ENCODE measurements at places on chromosomes 13 and 19. TPM values are rescaled to one million over a fixed set of nuclear protein-coding genes. Genes with fewer than 3 reads are reported as not detected.
A peak's percentile ranks its signal among the peaks of the same experiment; 100 is the strongest.

DNA sequence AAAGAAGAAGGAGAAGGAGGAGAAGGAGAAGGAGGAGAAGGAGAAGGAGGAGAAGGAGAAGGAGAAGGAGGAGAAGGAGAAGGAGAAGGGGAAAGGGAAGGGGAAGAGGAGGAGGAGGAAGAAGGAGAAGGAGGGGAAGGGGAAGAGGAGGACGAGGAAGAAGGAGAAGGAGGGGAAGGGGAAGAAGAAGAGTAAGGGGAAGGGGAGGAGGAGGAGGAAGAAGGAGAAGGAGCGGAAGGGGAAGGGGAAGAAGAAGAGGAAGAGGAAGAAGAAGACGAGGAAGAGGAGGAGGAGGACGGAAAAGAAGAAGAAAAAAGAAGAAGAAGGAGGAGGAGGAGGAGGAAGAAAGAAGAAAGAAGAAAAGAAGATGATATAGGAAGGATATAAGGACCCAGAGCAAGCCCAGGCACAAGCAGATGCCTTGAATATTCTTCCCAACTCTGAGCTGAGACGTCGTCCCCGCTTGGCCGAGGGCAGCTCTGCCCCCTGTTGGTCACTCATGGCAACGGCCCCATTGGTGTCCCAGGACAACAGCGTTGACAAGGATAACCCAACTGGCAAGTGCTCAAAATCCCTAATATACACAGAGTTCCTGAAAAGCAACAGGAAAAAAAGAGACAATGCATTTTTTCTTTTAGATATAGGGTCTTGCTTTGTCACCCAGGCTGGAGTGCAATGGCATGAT is 30.6 kb upstream of the IGSF23 start:
- no peak overlapping the region for H3K27ac ChIP-seq
- no peak for DNase-seq
- H3K4me1 ChIP-seq, result peaks cover 8% of the 10 kb centered on the region
- H3K4me3 ChIP-seq, result no peak overlapping the region
- H3K27me3 ChIP-seq, result no peaks in the 10 kb centered on the region

DNA sequence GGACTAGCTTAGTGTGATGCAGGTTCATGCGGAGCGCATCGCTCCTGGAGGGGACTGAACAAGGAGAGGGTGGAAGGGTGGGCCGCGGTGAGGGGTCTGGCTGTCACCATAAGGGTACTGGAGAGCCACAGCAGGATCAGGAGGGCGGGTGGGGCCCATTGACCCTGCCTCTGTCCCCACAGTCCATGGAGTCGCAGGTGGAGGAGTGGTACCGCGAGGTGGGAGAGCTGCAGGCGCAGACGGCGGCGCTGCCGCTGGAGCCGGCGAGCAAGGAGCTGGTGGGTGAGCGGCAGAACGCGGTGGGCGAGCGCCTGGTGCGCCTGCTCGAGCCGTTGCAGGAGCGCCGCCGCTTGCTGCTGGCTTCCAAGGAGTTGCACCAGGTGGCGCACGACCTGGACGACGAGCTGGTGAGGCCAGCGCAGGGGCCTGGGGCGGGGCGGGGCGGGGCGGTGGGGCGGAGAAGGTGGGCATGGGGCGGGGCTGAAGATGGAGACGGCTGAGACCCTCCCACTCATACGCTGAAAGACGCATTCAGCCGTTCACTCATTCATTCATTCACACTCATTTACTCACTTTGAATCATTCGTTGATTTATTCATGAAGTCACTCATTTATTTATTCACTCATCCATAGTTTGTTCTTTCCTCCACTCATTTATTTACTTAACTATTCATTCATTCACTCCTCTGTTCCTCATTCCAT is 27.5 kb upstream of the SHKBP1 start:
- no peak overlapping the region for H3K4me3 ChIP-seq
- H3K27me3 ChIP-seq, result peaks cover 35% of the 10 kb centered on the region
- peak; percentile 39 for DNase-seq
- H3K4me1 ChIP-seq, result no peaks in the 10 kb centered on the region

- no peak overlapping the region for H3K4me3 ChIP-seq
- no peak for DNase-seq
- no peaks in the 10 kb centered on the region for H3K27me3 ChIP-seq
- no peaks in the 10 kb centered on the region for H3K4me1 ChIP-seq
- no peak overlapping the region for H3K27ac ChIP-seq
These were observed 140.2 kb downstream of the ZNF536 start for GRCh38 chr19:30512176-30513081.

- H3K4me1 ChIP-seq, result peaks cover 23% of the 10 kb centered on the region
- peak overlapping the region; percentile 8 for H3K4me3 ChIP-seq
- H3K27ac ChIP-seq, result peak overlapping the region; percentile 24
- H3K36me3 ChIP-seq, result no peaks in the 10 kb centered on the region
- peak; percentile 61 for DNase-seq
These were observed 3.2 kb downstream of the ARHGAP35 start for GRCh38 chr19:46863818-46864629.

- H3K4me1 ChIP-seq, result no peaks in the 10 kb centered on the region
- H3K27ac ChIP-seq, result no peak overlapping the region
- H3K4me3 ChIP-seq, result peak overlapping the region; percentile 70
These were observed 604 bp downstream of the THSD1 start for GRCh38 chr13:52405369-52405766.

DNA sequence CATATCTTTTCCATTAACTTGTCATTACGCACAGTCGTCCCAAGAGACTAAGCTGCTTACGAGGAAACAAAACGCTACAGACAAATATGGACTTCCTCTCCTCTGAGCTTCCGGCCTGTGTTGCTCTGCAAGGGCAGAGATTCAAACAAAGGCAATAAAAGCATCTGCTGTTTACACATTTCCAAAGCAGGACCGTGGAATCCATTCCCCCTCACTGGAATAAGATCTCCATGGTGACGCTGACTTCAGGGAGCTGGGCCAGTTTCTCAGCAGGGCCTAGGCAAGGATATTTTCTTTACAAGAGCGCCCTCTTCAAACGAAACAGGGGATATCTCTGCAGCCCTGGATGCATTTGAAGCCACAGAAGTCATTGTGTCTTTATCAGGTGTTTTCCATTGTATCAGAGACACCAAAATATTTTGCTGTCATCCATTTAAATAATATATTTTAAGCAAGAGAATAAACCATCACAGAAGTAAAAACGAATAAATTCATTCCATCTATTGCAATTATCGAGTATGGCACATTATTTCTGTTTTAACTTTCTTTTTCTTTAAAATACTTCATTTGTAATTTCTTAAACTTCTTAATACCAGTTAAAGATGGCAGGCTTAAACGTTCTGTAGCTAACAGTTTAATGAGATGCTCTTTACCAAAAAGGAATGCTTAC is 177.5 kb downstream of the DCLK1 start:
- H3K27me3 ChIP-seq, result no peaks in the 10 kb centered on the region
- H3K4me3 ChIP-seq, result no peak overlapping the region
- no peaks in the 10 kb centered on the region for H3K36me3 ChIP-seq
- DNase-seq, result peak; percentile 94
- H3K4me1 ChIP-seq, result no peaks in the 10 kb centered on the region

GRCh38 chr13:99985241-99985874 is 3.8 kb downstream of the ZIC2 start:
- peaks cover 91% of the 10 kb centered on the region for H3K27me3 ChIP-seq
- no peaks in the 10 kb centered on the region for H3K4me1 ChIP-seq
- H3K4me3 ChIP-seq, result no peak overlapping the region
- H3K36me3 ChIP-seq, result no peaks in the 10 kb centered on the region
- H3K27ac ChIP-seq, result no peak overlapping the region

DNA sequence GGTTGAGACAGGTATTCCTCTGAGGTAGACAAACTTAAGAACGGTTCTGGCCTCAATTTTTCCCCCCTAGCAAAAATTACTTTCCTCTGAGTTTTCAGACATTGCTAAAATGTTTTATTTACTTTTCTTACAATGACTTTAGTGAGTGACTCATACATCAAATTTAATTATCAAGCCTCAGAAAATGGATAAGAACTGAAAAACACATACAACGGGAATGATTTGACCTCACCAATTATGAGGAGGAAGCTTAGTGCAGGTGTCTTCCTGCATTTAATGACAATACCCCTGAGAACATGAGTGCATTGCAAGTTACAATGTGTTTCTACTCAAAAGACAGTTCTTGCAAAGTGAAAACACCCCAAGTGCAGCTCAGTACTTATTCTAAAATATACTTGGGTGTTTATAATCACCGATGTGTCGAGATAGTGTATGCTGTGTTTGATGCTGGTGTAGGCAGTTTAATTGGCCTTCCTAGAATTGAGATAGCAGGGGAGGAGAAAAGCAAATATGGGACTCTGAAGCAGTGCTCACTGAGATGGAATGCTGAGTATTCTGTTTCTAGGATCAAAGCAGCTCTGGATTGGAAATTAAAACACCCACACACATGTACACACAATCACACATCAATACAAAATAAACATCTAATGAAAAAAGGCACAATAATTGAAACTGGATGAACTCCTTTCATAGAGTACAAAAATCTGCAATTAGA is 189.5 kb upstream of the SLC10A2 start:
- no peak overlapping the region for H3K27ac ChIP-seq
- no peak overlapping the region for H3K4me3 ChIP-seq
- no peaks in the 10 kb centered on the region for H3K36me3 ChIP-seq
- no peak for DNase-seq
- H3K4me1 ChIP-seq, result no peaks in the 10 kb centered on the region
- H3K27me3 ChIP-seq, result no peaks in the 10 kb centered on the region

GRCh38 chr13:65095161-65096082 is 2134.7 kb downstream of the PCDH9 start:
- no peak for DNase-seq
- no peak overlapping the region for H3K27ac ChIP-seq
- no peaks in the 10 kb centered on the region for H3K27me3 ChIP-seq
- no peaks in the 10 kb centered on the region for H3K4me1 ChIP-seq
- no peaks in the 10 kb centered on the region for H3K36me3 ChIP-seq

GRCh38 chr13:37139356-37139755 is 33.9 kb upstream of the CSNK1A1L start:
- H3K36me3 ChIP-seq, result no peaks in the 10 kb centered on the region
- no peak overlapping the region for H3K4me3 ChIP-seq
- no peak overlapping the region for H3K27ac ChIP-seq
- H3K27me3 ChIP-seq, result no peaks in the 10 kb centered on the region
- H3K4me1 ChIP-seq, result no peaks in the 10 kb centered on the region
- DNase-seq, result no peak

DNA sequence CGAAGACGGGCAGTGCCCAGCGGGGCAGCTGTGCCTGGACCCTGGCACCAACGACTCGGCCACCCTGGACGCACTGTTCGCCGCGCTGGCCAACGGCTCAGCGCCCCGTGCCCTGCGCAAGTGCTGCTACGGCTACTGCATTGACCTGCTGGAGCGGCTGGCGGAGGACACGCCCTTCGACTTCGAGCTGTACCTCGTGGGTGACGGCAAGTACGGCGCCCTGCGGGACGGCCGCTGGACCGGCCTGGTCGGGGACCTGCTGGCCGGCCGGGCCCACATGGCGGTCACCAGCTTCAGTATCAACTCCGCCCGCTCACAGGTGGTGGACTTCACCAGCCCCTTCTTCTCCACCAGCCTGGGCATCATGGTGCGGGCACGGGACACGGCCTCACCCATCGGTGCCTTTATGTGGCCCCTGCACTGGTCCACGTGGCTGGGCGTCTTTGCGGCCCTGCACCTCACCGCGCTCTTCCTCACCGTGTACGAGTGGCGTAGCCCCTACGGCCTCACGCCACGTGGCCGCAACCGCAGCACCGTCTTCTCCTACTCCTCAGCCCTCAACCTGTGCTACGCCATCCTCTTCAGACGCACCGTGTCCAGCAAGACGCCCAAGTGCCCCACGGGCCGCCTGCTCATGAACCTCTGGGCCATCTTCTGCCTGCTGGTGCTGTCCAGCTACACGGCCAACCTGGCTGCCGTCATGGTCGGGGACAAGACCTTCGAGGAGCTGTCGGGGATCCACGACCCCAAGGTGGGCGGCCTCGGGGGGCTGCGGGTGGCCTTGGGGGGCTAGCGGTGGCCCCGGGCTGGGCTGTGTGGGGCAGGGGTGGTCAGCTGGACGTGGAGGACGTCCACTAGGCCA is 4.8 kb downstream of the GRIN3B start:
- DNase-seq, result no peak
- peaks cover 2% of the 10 kb centered on the region for H3K36me3 ChIP-seq

Gene PRR22
- total RNA-seq, result 0.28 TPM

Gene CCNE1
- 6.8 TPM for total RNA-seq

Gene BRME1
- total RNA-seq, result 0.28 TPM

Gene ANGPTL8
- total RNA-seq, result not detected

Gene MBD3L2
- total RNA-seq, result not detected

Gene METTL21C
- total RNA-seq, result not detected

Data from IMR-90 (cell line).